ENCODE measurements at places on chromosomes 16 and 17. TPM values are rescaled to one million over a fixed set of nuclear protein-coding genes. Genes with fewer than 3 reads are reported as not detected.

DNA sequence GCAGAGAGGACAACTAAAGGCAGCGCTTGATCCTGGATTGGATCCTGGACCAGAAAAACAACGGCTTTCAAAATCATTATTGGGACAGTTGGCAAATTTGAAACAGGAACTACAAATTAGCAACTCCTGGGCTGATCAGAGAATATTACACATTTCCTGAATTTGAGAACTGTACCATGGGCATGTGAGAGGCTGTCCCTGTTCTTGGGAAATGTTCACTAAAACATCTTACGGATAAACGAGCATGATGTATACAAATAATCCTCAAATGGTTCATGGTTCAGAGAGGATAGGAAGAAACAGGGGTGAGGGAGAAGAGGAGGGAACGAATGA lies 2.3 kb upstream of the ITGAE start:
- H3K36me3 ChIP-seq, result no peaks in the 10 kb centered on the region
- H3K27ac ChIP-seq, result no peak overlapping the region
- DNase-seq, result no peak
- no peak overlapping the region for H3K4me3 ChIP-seq

DNA sequence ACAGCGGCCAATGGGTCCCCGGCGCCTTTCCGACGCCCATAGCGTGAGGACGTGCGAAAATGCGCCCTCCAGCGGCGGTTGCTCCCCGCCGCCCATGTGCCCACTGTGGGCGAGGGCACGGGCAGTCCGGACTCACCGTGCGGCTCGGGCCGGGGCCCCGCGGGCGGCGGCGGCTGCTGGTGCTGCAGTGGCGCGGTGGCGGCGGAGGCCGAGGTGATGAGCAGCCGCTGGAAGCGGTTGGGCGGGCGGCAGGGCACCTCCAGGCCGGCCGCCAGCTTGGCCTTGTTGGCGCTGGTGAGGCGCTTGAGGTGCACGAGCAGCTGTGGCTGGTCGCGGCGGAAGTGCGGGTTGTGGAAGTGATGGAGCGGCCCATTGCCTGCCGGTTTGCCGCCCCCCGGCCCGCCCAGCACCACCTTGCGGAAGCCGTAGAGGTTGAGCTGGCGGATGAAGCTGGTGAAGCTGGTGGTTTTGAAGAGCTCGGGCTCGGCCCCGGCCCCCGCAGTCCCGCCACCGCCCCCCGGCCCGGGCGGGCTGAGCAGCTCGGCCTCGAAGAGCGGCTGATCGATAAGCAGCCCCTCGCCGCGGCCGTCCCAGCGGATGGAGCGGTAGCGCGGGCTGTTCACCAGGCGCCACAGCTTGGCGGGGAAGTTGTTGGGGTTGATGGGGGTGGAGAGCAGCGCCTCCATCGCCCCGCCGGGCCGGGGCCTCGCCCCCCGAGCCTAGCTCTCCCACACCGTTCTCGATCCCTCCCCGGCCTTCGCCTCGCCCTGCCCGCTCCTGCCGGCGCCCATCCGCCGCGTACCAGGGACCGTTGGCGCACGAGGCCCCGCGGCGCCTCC lies at the start of gene HSF5:
HSF5 (minus strand) TSS at position 820 of the 839 bp plus-strand sequence; CDS start at position 686, 134 bp downstream.
- no peak within 1 kb of the TSS for H3K4me3 ChIP-seq
- no peaks in the 10 kb centered on the region for H3K4me1 ChIP-seq
- no peaks in the 10 kb centered on the region for H3K27me3 ChIP-seq
- no peak for DNase-seq
- no peak within 1 kb of the TSS for H3K27ac ChIP-seq
- H3K36me3 ChIP-seq, result peaks cover 28% of the 10 kb centered on the region

- DNase-seq, result no peak
- H3K27ac ChIP-seq, result no peak overlapping the region
- H3K4me3 ChIP-seq, result no peak overlapping the region
- H3K27me3 ChIP-seq, result no peaks in the 10 kb centered on the region
- H3K4me1 ChIP-seq, result no peaks in the 10 kb centered on the region
These were observed 27.4 kb upstream of the TNRC6C start for GRCh38 chr17:77930780-77931768.

GRCh38 chr17:14781123-14781522 lies 480.2 kb downstream of the HS3ST3B1 start:
- no peaks in the 10 kb centered on the region for H3K27me3 ChIP-seq
- no peak overlapping the region for H3K4me3 ChIP-seq
- no peaks in the 10 kb centered on the region for H3K4me1 ChIP-seq
- no peaks in the 10 kb centered on the region for H3K36me3 ChIP-seq

DNA sequence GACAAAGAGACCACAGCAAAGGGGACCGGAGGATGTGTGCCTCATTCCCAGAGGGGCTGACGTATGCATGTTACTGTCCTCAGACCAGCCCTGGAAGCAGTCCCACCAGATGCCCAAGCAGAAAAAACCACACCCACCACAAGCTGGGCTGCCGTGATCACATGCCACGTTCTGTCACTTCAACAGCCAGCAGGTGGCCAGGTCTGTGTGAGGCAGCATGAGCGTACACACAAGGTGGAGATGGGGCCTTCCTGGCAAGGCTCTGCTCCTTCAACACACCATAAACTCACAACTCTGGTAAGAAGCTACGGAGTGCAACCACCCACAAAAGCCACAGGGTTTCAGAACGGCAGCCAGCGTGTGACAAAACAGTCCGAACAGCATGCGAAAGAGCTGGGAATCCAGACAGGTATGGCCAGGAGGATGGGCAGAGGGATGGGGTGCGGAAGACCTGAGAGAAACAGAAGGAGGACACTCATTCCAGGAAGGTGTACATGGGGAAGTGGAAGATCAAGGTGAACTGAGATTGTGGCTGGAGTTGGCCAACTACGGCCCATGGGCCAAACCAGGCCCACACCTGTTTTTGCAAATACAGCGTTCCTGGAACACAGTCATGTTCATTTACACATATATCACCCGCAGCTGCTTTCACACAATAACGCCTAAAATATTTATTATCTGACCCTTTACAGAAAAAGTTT lies 27.9 kb downstream of the MBTPS1 start:
- H3K27me3 ChIP-seq, result no peaks in the 10 kb centered on the region
- no peak overlapping the region for H3K4me3 ChIP-seq
- no peak overlapping the region for H3K27ac ChIP-seq
- no peak for DNase-seq
- peaks cover 6% of the 10 kb centered on the region for H3K36me3 ChIP-seq

- H3K36me3 ChIP-seq, result no peaks in the 10 kb centered on the region
- H3K27ac ChIP-seq, result no peak overlapping the region
- H3K4me3 ChIP-seq, result no peak overlapping the region
- peak; percentile 44 for DNase-seq
- no peaks in the 10 kb centered on the region for H3K27me3 ChIP-seq
These were observed 136.6 kb upstream of the RPH3AL start for GRCh38 chr17:488993-489757.

DNA sequence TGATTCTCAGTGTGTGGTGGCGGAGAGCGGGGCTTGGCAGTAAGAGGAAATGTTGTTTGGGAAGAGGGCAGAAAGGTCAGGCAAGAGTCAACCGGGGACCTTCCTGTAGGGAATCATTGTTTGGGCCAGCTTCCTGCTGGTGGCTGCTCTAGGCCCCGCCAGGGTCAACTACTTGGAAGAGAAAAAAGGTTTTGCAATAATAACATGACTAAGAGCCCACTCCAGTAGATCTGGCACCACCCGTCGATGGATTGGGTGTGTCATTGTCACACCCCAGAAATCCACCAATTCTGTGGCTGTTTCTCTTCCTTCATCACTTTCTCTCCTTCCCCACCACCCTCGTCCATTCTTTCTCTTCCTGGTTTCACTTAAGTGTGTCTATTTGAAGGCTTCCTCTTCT lies 4.2 kb upstream of the KRT24 start:
- no peak overlapping the region for H3K27ac ChIP-seq
- H3K27me3 ChIP-seq, result no peaks in the 10 kb centered on the region
- H3K36me3 ChIP-seq, result no peaks in the 10 kb centered on the region
- no peak for DNase-seq
- no peaks in the 10 kb centered on the region for H3K4me1 ChIP-seq
- H3K4me3 ChIP-seq, result no peak overlapping the region

DNA sequence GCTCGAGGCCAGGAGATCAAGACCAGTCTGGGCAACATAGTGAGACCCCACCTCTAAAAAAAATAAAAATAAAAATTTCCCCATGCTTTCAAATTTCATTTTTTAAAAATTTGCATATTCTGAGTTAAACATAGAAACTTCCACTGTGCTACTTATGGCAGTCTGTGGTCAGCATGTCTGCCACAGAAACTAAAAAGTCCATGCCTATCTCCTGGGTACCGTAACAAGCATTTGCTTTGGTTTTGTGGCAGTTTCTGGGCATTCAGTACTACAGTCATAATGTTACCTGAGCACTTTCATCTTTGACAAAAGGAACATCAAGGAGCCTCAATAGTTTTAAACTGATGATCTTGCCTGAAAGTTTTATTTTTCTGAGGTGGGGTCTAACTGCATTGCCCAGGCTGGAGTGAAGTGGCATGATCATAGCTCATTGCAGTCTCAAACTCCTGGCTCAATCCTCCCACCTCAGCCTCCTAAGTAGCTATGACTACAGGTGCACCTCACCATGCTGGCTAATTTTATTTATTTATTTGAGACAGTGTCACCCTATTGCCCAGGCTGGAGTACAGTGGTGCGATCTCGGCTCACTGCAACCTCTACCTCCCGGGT lies 13.2 kb upstream of the ITGA2B start:
- H3K36me3 ChIP-seq, result no peaks in the 10 kb centered on the region
- no peaks in the 10 kb centered on the region for H3K27me3 ChIP-seq
- H3K4me1 ChIP-seq, result no peaks in the 10 kb centered on the region
- no peak overlapping the region for H3K4me3 ChIP-seq
- no peak overlapping the region for H3K27ac ChIP-seq
- no peak for DNase-seq

DNA sequence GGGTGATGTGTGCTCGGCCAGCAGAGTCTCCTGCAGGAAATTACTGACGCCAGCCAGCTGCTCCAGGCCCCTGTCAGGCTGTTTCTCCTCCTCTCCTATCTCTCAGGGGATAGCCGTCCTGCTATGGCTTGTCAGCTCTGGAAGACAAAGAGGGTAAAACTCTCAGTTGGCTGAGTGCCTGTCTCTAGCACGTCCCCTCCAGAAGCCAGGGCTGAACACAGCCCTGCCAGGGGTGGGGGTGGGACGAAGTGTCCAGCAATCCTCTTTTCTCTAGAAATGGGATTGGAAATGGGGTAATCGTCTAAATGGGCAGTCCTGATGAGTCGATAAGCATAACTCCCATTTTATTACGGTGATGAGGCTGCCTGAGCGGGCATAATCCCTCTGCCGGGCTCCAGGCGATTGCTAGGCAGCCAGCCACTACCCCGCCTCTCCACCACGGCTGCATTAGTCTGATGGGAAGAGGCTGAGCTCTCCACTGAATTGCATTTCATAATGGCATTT lies 89.1 kb upstream of the GNAO1 start:
- H3K27ac ChIP-seq, result no peak overlapping the region
- no peak overlapping the region for H3K4me3 ChIP-seq
- H3K36me3 ChIP-seq, result no peaks in the 10 kb centered on the region
- no peaks in the 10 kb centered on the region for H3K4me1 ChIP-seq
- no peaks in the 10 kb centered on the region for H3K27me3 ChIP-seq
- no peak for DNase-seq

DNA sequence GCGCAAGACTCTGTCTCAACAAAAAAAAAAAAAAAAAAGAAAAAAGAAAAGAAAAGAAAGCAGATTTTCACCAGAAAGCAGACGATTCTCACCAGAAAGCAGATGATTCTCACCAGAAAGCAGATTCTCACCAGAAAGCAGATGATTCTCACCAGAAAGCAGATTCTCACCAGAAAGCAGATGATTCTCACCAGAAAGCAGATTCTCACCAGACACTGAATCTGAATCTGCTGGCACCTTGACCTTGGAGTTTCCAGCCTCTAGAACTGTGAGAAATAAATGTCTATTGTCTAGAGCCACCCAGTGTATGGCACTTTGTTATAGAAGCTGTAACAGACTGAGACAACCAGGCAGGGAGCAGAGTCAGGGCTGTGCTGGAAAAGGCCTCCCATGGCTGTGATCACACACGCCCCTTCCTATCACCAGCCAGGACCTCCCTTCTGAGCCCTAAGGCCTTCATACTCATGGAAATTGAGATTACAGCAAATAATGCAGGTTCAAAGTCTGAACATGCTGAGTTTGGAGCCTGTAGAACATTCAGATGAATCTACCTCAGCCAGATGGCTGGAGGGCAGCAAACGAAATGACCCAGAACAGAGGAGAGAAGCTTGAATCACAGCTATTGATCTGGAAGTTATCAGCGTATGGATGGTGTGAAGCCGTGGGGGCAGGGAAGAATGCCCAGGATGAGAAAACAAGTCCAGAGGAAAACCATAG lies 309.3 kb downstream of the SLC39A11 start:
- no peaks in the 10 kb centered on the region for H3K27me3 ChIP-seq
- no peaks in the 10 kb centered on the region for H3K4me1 ChIP-seq
- H3K27ac ChIP-seq, result no peak overlapping the region
- no peak for DNase-seq
- no peaks in the 10 kb centered on the region for H3K36me3 ChIP-seq

GRCh38 chr16:57801809-57802340 lies 416 bp downstream of the KIFC3 start:
- no peaks in the 10 kb centered on the region for H3K27me3 ChIP-seq
- peak overlapping the region; percentile 50 for H3K4me3 ChIP-seq
- no peaks in the 10 kb centered on the region for H3K36me3 ChIP-seq
- no peak for DNase-seq

GRCh38 chr17:75498726-75499213 lies 16.6 kb downstream of the CASKIN2 start:
- no peak overlapping the region for H3K4me3 ChIP-seq
- no peak for DNase-seq
- H3K36me3 ChIP-seq, result peaks cover 4% of the 10 kb centered on the region
- no peaks in the 10 kb centered on the region for H3K27me3 ChIP-seq
- no peaks in the 10 kb centered on the region for H3K4me1 ChIP-seq
- H3K27ac ChIP-seq, result no peak overlapping the region

- H3K4me1 ChIP-seq, result no peaks in the 10 kb centered on the region
- no peak for DNase-seq
- no peak overlapping the region for H3K4me3 ChIP-seq
- no peaks in the 10 kb centered on the region for H3K36me3 ChIP-seq
These were observed 499.9 kb upstream of the ZFHX3 start for GRCh38 chr16:73547552-73548403.

DNA sequence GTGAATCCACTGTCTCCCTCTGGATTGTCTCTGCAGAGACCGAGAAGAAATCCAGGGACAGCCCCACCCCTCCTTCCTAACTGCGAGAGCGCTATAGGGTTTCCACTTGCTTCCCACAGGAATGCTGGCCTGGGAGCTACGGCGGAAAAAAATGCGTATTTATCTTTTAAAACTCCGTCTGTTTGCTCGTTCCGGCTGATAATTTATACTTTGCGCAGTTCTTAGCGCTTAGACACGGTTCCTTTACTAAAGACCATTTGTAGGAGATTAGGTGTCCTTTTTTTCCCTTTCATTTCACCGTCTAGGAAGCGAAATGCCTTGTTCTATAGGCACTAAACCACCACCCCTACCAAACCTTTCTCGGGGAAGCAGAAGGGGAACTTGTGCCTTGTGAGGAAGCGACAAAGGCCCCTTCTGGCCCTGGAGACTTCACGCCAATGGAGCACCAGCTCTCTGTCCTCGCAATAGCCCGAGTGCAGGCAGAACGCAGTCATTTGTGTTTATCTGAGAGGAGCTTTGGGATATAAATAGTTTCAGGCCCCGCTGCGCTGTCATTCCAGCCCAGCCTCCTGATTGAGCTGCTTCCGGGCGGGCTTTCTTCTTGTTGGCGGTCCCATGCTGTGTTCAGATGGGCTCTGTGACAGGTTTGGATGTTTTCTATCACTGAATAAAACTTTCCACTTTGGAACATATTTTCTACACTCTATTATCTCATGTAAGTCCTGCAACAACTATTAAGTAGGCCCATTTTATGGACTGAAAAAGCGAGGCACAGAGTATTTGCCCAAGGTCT lies 791 bp upstream of the SUPT4H1 start:
- H3K27me3 ChIP-seq, result no peaks in the 10 kb centered on the region
- DNase-seq, result no peak
- H3K36me3 ChIP-seq, result peaks cover 27% of the 10 kb centered on the region

The TANGO6 gene
- 6.7 TPM for total RNA-seq

The SSTR5 gene
- 0.38 TPM for total RNA-seq

The CAPNS2 gene
- total RNA-seq, result 0.32 TPM

The OR2C1 gene
- not detected for total RNA-seq

The TSPOAP1 gene
- 15.3 TPM for total RNA-seq

The TNFRSF13B gene
- not detected for total RNA-seq
